ENCODE measurements at places on chromosomes 1 and 21.

GRCh38 chr21:44006017-44006619 is 6.0 kb upstream of the TRAPPC10 start:
- DNase-seq, result peak; percentile 45

- DNase-seq, result no peak
These were observed 31.7 kb downstream of the PGM1 start for GRCh38 chr1:63624911-63625310.

DNA sequence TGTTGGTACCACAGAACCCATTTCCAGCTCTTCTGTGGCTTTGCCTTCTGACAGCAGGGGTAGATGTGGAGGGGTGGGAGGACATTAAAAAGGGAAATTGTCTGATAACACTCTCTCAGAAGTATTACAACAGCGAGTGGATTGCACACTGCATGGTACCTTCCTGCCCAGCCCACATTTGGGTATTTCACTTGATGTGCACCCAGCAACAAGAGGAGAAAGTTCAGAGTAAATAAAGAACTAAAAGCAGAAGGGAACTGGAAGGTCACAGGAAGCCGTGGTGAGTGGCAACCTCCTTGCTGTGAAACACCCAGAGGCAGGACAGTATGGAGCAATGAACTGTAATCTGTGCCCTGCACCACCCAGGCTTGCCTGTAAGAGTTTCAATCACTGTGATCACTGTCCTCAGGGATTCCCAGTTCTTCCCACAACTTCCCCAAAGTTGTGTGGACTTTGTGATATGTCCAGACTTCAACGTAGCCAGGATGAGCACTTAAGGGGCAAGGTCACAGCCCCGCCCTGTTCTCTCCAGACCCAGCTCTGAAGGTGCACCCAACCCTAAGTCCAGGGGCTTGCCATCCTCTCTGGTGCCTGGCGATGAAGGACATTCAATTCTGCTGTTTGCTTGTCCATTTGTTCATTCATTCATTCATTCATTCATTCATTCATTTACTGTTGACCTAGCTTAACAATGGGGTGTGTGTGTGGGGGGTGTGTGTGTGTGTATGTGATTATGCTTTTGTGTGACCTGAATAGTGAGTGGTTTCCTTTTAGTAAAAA is 18.7 kb upstream of the F5 start:
- no peak for DNase-seq

DNA sequence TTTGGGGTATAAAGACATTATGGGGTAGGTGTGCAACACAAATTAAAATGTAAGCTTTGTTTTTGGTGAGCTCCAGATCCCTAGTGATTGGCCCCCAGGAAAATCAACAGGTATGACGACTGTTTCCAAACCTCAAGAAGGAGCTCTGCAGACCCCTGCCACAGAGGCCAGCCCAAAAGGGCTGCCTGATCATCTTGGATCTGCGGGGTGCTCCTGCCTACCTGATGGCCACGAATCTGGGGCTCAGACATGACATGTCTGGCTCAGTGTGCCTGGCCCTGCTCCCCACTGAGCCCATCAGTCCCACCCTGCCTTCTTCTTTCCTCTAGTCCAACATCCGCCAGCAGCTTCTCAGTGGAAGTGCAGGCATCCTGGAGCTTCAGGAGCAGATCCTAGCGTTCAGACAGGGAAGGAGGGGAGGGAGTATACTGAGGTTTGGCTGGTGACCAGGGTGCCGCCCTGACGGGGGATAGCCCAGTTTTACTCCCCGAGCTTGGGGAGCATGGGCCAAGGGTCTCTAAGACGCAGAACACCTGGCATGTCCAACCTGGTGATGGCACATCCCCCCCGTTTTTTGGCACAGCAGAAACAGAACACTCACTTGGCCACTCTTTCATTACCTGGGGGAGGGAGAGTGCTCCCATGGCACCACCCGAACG is 31.8 kb downstream of the ZNF496 start:
- no peak for DNase-seq

DNA sequence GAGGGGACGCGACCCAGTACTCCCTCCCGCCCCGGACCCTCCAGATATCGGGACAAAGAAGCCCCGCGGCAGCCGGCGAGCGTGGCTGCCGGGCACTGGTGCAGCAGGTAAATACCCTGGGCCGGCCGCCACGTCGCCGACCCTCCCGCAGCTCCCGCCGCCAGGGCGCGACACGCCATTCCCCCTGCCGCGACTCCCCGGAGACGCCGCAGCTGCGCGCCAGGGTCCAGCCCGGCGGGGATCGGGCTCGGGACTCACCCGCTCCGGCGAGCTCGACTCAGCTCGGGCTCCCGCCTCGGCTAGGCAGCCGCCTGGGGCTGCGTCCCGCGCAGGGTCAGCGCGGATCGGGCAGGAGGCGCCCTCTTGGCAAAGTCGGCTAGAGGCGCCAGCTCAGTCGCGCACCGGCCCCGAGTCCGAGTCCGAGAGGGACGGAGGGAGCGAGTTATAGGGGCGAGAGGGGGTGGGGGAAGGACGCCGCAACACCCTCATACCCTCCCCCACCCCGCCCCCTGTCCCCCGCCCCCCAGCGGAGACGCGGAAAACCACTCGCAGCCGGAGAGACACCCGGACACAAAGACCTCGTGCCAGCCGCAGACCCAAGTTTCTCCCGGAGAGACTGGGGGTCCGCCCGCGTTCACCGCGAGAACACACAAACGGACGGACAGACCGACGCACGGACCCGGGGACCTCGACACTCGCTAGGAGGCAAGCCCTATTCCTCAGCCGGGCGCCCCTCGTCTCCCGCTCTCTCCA is 985 bp downstream of the SYT6 start:
- no peak for DNase-seq

DNA sequence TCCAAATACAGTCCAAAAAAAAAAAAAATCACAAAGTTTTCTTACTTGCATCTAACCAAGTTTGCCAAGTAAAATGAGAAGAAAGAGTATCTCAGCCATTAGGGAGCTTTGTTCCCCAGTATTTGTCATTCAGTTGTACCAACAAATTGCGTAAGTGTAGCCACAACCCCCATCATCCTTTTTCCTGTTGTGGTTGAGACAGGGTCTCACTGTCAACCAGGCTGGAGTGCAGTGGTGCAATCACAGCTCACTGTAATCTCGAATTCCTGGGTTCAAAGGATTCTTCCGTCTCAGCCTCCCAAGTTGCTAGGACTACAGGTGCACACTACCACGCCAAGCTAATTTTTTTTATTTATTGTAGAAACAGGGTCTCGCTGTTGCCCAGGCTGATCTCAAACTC is 9.5 kb downstream of the STX6 start:
- no peak for DNase-seq
